Dermis blood vessel endothelial cell (primary cell): ENCODE measurements at places on chromosomes 4 and X. TPM values are rescaled to one million over a fixed set of nuclear protein-coding genes. Genes with fewer than 3 reads are reported as not detected.

Gene UBE2K
- 16.0 and 31.6 TPM in 2 replicates for total RNA-seq

Gene IL3RA
- 23.6 and 64.7 TPM in 2 replicates for total RNA-seq

Gene PLXNA3
- 6.6 and 9.0 TPM in 2 replicates for total RNA-seq

Gene MAML3
- 5.6 and 7.7 TPM in 2 replicates for total RNA-seq

Gene GAB1
- total RNA-seq, result 25.8 and 34.5 TPM in 2 replicates

Gene CFI
- total RNA-seq, result 94.8 and 132 TPM in 2 replicates

Gene RASSF6
- under 0.01 and 0.23 TPM in 2 replicates for total RNA-seq

Gene NPY2R
- not detected in 2 replicates for total RNA-seq

Gene ADH4
- not detected in 2 replicates for total RNA-seq

Gene FGFR3
- total RNA-seq, result 1.1 and 1.4 TPM in 2 replicates

Gene ADRA2C
- 0.17 TPM in 1 of 2 replicates, not detected in the other for total RNA-seq

Gene FAT1
- 2.8 and 16.0 TPM in 2 replicates for total RNA-seq

Gene TLR6
- 0.17 and 1.4 TPM in 2 replicates for total RNA-seq

Gene NCAPG
- total RNA-seq, result 16.2 and 78.7 TPM in 2 replicates

Gene UNC5C
- under 0.01 and 0.23 TPM in 2 replicates for total RNA-seq
